Activated CD4-positive, alpha-beta memory T cell treated with anti-CD3 and anti-CD28 coated beads, Interleukin-2, amount 10 ng/mL, durations not matched to agents 7 days and 5 days (primary cell): ENCODE measurements at places on chromosomes 2 and 18. TPM values are rescaled to one million over a fixed set of nuclear protein-coding genes. Genes with fewer than 3 reads are reported as not detected.

GRCh38 chr2:39356922-39357639, 80.0 kb downstream of the MAP4K3 start:
- no peaks in the 10 kb centered on the region for H3K4me1 ChIP-seq
- H3K27ac ChIP-seq = no peak overlapping the region
- no peaks in the 10 kb centered on the region for H3K27me3 ChIP-seq
- peaks cover 19% of the 10 kb centered on the region for H3K36me3 ChIP-seq
- no peak overlapping the region for H3K4me3 ChIP-seq

- H3K27me3 ChIP-seq = peaks cover 6% of the 10 kb centered on the region
- H3K4me1 ChIP-seq = no peaks in the 10 kb centered on the region
- H3K4me3 ChIP-seq = no peak overlapping the region
- DNase-seq = no peak
- no peak overlapping the region for H3K27ac ChIP-seq
Measured at GRCh38 chr2:160249876-160250275, 49.8 kb upstream of the ITGB6 start.

GRCh38 chr2:172280571-172281361, 146.6 kb upstream of the ITGA6 start:
- no peak overlapping the region for H3K4me3 ChIP-seq
- H3K27ac ChIP-seq = no peak overlapping the region

DNA sequence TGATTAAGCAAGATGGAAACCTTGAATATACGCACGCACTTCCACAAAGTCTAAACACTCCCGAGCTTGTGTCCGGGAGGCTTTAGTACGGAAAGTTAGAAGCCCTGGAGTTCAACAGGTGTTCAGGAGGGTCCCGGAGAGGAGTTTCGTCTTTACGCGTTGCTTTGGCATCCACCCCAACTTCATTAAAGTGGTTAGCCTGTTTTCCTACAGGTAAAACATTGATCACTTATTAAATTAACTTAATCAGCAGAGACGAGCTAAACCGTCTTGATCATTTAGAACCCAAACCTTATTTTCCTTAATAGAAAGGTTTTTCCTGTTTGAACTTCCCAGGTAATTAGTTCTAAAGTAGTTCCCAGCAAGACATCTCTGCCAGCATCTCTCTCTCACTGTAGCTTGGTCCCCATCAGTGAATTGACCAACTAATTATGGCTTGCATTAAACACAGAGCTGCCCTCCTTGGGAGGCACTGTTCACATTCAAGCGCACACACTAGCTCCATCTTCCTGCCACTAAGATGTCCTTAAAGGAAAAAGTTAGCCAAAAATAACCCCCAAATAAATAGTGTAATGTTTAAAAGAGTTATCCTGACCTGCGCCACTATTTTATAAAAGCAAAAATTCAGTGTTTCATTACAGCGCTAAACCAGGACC, 1.4 kb downstream of the NPAS2 start:
- peaks cover 8% of the 10 kb centered on the region for H3K4me1 ChIP-seq
- peak overlapping the region; percentile 1 for H3K4me3 ChIP-seq
- no peak for DNase-seq
- H3K36me3 ChIP-seq = no peaks in the 10 kb centered on the region
- H3K27ac ChIP-seq = no peak overlapping the region
- peaks cover 56% of the 10 kb centered on the region for H3K27me3 ChIP-seq

GRCh38 chr2:112541315-112542122, 746 bp upstream of the POLR1B start:
- no peak overlapping the region for H3K4me3 ChIP-seq
- peaks cover 24% of the 10 kb centered on the region for H3K4me1 ChIP-seq
- no peaks in the 10 kb centered on the region for H3K27me3 ChIP-seq

- no peaks in the 10 kb centered on the region for H3K4me1 ChIP-seq
- no peak overlapping the region for H3K27ac ChIP-seq
- H3K36me3 ChIP-seq = peaks cover 4% of the 10 kb centered on the region
- DNase-seq = no peak
Measured at GRCh38 chr2:61928826-61929461, 23.5 kb downstream of the COMMD1 start.

DNA sequence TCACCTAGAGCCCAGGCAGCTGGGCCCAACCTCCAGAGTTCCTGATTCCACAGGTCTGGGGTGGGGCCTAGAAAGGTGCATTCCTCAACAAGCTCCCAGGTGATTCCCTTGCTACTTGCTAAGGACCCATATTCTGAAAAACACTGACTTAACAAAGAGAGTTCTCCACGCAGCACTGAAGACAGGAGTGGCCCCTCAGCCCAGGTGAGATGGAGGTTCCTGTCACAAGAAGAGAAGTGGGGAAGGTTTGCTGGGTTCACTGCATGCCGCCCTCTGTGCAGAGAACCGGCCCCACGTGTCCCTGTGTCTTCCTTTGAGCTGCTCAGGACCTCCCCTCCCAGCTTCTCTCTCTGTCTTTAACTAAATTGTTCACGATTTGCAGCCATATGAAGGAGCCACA, 201.4 kb upstream of the DDX18 start:
- no peaks in the 10 kb centered on the region for H3K4me1 ChIP-seq
- H3K27ac ChIP-seq = no peak overlapping the region
- H3K36me3 ChIP-seq = no peaks in the 10 kb centered on the region
- H3K27me3 ChIP-seq = no peaks in the 10 kb centered on the region
- no peak overlapping the region for H3K4me3 ChIP-seq
- DNase-seq = no peak

ALPG gene
- not detected for total RNA-seq

ARHGAP25 gene
- 128 TPM for total RNA-seq

REG1A gene
- total RNA-seq = not detected

HOXD9 gene
- not detected for total RNA-seq

STARD7 gene
- total RNA-seq = 113 TPM

CTNNA2 gene
- total RNA-seq = not detected
